NCI-H146 (cell line): ENCODE measurements at places on chromosomes 2 and 18.

GRCh38 chr2:146363731-146364130 lies 1481.1 kb upstream of the ACVR2A start:
- no peak for DNase-seq

- DNase-seq, result no peak
Observed at GRCh38 chr2:23571527-23572282, 186.7 kb downstream of the KLHL29 start.

GRCh38 chr2:104577143-104577542 lies 276.8 kb upstream of the POU3F3 start:
- no peak for DNase-seq

DNA sequence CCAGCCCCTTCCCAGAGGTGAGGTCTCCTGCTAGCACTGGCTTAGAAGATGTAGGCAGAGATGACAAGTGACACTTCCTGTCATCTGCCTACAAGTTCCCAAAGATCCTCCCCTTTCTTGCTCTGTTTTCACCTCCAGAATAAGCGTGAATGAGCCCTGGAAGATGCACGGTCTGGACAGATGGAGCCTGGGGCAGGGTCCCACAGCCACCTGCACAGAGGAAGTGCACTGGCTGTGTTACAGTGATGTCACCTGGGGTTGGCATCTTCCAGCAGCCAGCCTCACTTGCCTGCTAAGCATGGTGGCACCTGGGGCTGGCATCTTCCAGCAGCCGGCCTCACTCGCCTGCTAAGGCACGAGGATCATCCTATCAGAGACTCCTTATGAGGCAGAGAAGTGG lies 32.3 kb downstream of the TMEM18 start:
- no peak for DNase-seq

- DNase-seq, result peak; percentile 68
Observed at GRCh38 chr2:19504400-19505198, 146.2 kb upstream of the OSR1 start.

- no peak for DNase-seq
Observed at GRCh38 chr2:166764216-166764615, 124.1 kb upstream of the XIRP2 start.

- DNase-seq, result no peak
Observed at GRCh38 chr18:23934252-23934651, 80.3 kb upstream of the TTC39C start.

GRCh38 chr2:101001691-101002561 lies at the start of gene RPL31:
RPL31 (plus strand) TSS chr2:101002289; CDS start chr2:101002702, 413 bp downstream.
- DNase-seq, result peak; percentile 90

DNA sequence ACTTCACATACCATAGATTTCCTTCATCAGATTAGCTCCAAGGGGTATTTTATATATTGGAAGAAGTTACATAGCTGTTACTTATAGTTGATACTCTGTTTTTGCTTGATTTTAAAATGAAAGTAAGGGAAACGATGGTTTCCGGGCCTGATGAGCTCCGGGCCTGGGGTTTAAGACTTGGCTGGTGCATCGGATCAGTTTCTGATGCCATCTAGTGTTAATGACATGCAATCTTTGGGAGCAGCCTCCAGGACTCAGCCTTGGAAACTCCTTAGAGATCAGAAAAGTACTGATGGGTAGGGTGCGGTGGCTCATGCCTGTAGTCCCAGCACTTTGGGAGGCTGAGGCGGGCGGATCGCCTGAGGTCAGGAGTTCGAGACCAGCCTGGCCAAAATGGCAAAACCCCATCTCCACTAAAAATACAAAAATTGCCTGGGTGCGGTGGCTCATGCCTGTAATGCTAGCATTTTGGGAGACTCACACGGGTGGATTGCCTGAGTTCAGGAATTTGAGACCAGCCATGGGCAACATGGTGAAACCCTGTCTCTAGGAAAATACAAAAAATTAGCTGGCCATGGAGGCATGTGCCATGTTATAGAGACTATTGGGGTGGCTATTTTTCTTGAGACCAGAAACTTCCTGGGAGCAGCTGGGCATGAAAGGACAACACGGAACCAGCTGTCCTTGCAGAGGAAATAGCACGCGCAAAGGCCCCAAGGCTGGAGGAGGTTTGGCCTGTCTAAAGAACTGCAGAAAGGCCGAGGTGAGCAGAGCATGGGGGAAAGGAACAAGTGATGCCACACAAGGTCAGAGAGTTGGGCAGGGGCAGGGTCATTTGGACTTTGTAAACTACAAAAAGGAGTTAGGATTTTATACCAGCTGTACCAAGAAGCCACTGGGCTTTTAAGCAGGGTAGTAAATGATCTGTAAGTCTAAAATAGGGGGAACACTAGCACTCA lies 46.9 kb upstream of the CNOT11 start:
- DNase-seq, result peak; percentile 71

DNA sequence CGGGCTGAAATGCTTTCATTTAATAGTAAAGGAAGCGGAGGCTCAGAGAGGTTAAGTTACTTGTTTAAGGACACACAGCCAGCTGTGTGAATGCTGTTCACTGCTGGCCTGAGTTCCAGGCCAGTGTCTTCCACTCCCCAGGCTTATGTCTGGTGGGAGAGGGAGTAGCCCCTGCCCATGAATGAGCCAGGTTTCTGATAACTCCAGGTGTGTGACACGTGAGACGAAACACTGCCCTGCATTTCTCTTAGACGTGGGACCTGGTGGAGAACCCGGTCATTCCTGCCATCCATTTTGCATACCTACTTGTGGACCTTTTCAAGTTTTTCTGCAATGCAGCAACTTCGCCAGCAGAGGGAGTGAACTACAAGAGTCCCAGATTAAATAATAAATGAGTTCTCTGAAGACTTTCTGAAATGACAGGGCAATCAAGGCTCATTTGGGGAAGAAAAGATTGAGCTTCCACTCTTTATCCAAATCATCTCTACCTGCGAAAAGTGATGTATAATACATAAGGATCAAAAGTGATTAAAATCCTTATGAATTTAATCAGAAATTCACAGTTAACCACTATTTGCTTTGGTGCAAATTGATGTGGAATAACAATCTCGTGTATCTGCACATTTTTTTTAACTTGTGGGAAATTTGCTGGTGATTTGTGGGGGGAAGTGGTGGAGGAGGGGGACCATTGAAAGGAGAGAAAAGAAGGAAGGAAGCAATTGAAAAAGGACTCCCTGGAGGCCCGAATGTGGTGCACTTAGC lies 79.4 kb upstream of the ASB18 start:
- DNase-seq, result peak; percentile 47

- no peak for DNase-seq
Observed at GRCh38 chr2:15337996-15338666, 223.0 kb downstream of the NBAS start.

DNA sequence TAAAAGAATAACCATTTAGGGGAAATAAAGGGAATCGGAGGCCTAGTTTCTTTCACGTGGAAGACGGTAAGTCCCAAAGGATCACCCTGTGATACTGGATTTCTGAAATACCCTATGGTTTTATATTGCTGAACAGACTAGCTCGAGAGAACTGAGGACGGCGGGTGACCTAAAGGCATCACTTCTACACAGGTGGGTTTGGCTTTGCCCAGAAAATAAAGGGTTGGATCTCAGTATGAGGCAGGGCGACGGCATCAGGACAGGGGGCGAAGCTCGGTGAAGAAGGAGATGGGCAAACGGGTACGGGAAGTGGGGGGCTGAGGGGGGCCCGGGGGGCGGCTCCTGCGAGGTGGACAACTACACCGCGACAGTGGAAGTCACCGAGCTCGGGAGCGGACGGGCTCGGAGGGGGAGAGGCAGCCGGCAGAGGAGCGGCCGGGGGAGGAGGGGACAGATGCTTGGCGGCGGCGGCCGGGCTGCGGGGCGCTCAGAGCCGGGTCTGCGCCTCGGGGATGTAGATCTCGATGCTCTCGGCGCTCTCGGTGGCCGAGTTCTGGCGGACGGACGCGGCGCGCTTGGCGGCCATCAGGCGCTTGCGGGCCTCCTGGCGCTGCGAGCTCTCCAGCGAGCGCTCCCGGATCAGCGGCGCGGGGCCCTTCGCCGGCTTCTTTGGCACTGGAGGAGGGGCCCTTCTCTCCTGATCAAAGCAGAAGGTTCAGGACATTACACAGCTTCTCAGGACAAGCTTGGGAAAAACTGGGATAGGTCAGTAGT lies 48.9 kb downstream of the TGIF1 start:
- DNase-seq, result peak; percentile 35

- DNase-seq, result no peak
Observed at GRCh38 chr2:241724975-241725870, 9.2 kb upstream of the D2HGDH start.

DNA sequence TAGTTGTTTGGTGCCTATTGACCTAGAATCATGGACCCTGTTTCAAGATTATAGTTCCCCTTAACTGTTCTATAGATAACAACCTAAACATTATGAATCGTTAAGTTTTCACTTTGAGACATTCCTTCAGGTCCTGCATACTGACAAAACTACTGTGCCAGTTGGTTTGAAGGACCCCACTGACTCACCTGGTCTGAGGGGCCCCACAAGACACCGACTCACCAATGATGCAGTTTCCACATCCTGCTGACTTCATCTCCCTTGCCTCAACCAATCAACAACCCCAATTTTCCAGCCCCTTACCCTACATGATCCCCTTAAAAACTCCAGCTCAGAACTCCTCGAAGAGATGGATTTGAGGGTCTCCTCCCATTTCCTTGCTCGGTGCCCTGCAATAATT lies 89.6 kb upstream of the CCDC141 start:
- DNase-seq, result no peak

GRCh38 chr2:225764346-225764745 lies 364.8 kb downstream of the NYAP2 start:
- no peak for DNase-seq

GRCh38 chr18:12679183-12679786 lies 21.4 kb upstream of the SPIRE1 start:
- no peak for DNase-seq

- no peak for DNase-seq
Observed at GRCh38 chr2:42964439-42965083, 172.2 kb upstream of the HAAO start.

DNA sequence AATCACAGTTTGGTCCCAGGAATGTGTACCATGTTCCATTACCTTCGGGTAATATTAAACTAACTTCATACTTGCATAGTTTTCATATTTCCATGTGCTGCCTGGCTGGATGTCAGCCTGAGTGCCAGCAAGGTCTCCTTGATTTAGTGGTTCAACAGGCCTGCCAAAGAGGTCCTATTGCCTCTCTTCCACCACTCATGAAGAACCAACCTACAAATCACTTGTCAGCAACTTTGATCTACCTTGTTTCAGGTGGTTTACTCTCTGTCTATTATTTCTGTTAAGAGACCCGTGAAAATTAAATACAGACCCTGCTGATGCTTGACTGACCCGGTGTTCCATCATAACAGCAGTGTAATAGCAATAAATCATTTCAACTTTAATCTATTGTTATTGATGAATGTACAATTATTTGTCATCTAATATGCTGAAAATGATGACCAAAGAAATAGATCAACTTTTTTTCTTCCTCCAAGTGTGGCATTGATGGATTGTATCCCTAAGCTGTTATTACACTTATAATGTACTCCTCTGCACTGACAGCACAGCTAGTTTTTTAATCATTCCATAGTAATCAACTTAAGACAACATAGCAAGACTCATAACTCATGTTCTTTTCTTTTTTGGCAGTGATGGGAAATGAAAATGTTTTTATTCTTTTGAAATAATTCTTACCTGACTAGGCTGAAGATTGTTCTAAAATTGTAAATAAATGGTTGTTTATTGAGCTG lies 1220.2 kb upstream of the ACVR2A start:
- peak; percentile 5 for DNase-seq
